ENCODE measurements at places on chromosomes 11 and 22. TPM values are rescaled to one million over a fixed set of nuclear protein-coding genes. Genes with fewer than 3 reads are reported as not detected.

DNA sequence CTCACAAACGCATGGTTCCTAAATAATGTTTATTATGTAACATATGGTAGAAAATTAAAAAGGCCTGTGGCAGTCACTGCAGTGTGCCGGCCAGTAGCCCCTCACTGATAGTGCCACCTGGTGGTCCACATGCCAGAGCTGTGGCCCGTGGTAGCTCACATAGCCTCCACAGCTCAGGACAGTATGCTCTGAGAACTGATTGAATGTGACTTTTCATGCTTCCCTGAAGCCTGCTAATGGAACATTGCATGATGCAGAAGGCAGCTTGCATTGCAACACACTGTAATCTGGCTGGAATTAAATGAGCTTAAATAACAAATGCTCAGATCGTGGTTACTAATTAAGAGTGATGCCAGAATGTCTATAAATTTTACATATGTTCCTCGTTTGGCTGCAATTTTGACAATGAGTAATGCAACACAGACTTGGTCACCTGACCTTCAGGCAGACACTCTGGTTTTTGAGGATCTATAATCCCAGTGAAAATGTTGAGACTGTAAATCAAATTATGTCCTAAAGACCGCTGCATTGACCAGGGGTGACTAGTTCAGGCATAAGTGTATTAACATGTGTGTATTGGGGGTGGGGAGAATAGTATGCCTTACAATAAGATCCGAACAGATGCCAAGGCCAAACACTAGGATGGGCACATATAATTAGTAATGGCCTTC, 566.4 kb downstream of the METTL15 start:
- H3K27ac ChIP-seq: no peak overlapping the region
- DNase-seq: peak; percentile 57
- H3K36me3 ChIP-seq: no peaks in the 10 kb centered on the region
- no peaks in the 10 kb centered on the region for H3K4me1 ChIP-seq
- H3K27me3 ChIP-seq: no peaks in the 10 kb centered on the region
- no peak overlapping the region for H3K4me3 ChIP-seq

DNA sequence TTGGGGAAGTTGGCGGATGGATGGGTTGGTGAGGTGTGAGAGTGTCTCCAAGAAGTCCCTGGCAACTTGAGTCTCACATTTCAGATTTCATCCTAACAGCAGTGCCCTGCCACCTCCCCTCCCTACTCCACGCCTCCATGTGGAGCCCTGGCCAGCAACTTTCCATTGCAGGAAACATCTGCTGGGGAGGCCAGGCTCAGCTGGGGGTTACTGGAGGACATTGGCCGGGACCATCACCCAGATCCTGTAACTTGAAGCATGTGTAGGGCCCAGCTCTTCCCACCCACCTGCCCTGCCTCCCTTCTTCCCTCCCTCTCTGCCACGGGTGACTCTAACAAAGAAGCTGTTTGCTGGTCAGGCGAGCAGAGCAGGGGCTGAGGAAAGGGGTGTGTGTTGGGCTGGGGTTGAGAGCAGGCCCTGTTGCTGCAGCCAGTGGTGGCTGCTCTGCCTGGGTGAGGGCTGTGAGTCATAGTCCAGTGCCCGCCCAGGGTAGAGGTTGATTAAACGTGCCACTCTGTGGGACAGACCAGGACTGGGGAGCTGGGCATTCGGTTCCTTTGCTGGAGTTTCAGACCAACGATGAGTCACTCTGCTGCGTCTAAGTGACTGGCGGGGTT, 64.0 kb downstream of the SCN3B start:
- H3K27ac ChIP-seq: no peak overlapping the region
- DNase-seq: peak; percentile 62
- no peak overlapping the region for H3K4me3 ChIP-seq

DNA sequence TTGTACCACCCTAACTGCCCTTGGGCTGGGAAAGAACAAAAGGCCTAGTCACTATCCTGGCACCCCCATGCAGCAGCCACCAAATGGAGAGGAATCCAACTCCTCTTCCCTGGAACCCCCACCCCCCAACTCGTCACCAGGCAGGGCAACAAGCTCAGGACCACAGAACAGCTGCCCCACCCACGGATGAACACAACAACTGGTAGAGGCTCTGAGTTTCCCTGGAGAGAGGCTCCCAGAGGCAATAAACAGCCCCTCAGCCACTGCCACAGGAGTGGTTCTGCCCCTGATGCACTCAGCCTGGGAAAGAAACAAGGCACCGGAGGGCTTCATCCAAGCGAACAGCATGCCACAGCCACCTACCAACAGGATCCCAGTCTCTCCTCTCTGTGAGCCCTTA, 778.4 kb upstream of the FAT3 start:
- DNase-seq: no peak
- H3K27ac ChIP-seq: no peak overlapping the region
- H3K27me3 ChIP-seq: no peaks in the 10 kb centered on the region

DNA sequence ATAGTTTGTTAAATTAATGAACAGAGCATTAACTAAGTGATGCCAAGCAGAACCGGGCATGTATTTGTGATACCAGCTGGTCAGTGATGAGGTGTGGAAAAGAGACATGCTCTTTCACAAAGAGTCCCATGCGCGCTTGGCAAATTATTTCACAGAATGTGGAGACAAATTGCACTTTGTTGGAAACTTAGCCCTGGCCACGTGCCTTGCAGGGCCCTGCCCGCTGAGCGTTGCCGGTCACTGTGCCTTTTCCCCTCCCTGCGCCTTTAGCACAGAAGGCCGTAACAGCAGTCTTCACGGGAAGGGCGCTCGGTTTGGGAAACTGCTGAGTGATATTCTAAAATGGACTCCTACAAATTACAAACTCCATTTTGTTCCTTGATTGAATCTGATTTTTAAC, 235.9 kb downstream of the TBC1D22A start:
- H3K4me3 ChIP-seq: no peak overlapping the region
- H3K36me3 ChIP-seq: no peaks in the 10 kb centered on the region
- no peaks in the 10 kb centered on the region for H3K27me3 ChIP-seq
- H3K27ac ChIP-seq: no peak overlapping the region
- DNase-seq: no peak
- peaks cover 7% of the 10 kb centered on the region for H3K4me1 ChIP-seq

DNA sequence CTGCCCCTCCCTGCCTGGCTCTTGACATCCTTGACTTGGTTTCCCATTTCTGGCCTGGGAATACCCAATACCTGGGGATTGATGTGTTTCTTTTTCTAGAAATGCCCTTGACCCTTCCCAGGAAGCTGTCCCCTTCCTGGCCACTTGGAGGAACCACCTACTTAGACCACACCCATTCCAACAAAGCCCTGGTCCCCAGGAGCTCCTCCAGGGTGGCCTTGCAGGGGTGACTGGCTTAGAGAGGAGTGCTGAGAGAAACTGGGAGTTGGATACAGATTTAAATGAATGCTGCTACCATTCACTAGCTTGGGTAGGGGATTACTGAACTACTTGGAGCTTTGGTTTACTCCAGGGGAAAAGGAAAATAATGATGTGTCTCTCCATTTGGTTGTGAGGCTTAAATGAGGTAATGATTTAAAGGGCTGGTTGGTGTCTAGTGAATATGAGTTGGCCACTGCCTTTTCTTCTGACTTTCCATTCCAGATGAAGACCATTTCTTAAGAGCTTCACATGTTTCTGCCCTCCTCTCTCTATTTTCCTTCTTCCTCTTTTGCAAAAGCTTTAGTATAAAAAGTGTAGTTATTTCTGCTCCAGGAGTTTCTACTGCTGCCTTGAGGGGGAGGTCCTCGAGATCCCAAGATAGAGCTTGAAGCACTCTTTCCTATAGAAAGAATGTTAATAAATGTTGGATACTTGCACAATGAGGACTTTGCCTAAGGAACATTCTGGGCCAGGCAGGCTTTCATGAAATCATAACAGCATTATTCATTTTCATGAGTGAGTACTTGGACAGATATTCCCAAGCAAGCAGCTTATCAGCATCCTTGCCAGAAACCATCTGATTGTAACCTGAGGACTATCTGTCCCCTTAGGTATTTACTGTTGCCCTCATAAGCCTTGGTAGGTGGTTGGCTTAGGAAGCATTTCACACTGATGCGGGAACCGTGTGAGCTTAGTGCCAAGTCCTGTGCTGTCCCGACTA, 22.4 kb downstream of the PANX1 start:
- peaks cover 5% of the 10 kb centered on the region for H3K4me1 ChIP-seq
- DNase-seq: no peak
- H3K36me3 ChIP-seq: no peaks in the 10 kb centered on the region
- H3K27me3 ChIP-seq: no peaks in the 10 kb centered on the region
- no peak overlapping the region for H3K27ac ChIP-seq

DNA sequence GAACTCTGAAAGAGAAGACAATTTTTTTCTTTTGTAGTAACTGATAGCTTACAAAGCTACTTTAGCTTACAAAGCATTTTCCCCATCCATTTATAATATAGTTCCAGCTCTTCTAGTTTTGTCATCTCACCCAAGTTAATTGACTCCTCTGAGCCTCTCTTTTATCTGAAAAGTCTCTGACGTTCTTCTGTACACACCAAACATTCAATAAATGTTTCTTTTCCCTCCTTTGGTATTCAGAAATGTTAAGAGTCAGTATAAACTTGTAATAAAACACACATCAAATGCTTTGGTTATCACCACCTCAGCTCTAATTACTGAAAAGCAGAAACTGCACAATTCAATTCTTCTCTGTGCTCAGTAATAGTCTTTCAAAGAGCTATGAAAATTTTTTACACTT, 5.9 kb downstream of the CCDC90B start:
- H3K36me3 ChIP-seq: peaks cover 21% of the 10 kb centered on the region
- no peak overlapping the region for H3K27ac ChIP-seq
- H3K27me3 ChIP-seq: no peaks in the 10 kb centered on the region
- DNase-seq: peak; percentile 13
- H3K4me1 ChIP-seq: peaks cover 11% of the 10 kb centered on the region

GRCh38 chr22:20282901-20283673, 15.0 kb upstream of the RTN4R start:
- H3K27me3 ChIP-seq: no peaks in the 10 kb centered on the region
- DNase-seq: no peak
- no peaks in the 10 kb centered on the region for H3K4me1 ChIP-seq

DNA sequence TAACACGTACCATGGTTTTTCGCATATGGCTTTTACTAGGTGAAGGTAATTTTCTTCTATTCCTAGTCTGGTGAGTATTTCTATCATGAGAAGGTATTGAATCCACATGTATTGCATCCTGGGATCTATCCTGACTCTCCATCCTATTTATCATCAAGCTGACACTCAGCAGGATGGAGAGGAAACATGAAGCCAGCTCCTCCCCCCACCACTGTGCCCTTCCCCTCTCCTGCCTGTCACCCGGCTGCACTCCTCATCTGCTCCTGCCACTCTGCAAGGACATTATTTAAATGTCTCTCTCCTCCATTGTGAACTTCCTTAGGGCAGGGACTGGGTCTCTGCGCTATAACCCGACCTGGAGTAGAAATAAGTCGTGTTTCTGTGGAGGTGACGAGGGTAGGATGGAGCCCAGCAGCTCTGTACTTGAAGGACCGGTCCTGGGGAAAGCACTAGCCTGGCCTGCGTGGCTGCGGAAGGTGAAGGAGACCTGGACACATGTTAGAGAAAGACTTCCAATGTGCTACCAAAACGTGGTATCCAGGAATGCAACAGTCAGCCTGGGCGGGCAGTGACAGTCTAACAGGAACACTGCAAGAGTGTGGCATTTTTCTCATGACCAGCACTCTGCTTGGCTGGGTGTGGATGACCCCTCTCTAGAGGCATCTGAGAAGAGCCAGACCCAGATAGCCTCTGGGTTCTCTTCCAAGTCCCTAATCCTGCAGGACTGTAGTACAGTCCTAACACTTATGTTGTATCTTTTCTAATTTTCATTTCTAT, 111.2 kb downstream of the MICAL3 start:
- peaks cover 89% of the 10 kb centered on the region for H3K4me1 ChIP-seq
- H3K36me3 ChIP-seq: no peaks in the 10 kb centered on the region

GRCh38 chr11:19430346-19430745, 189.6 kb upstream of the E2F8 start:
- no peaks in the 10 kb centered on the region for H3K4me1 ChIP-seq
- no peak overlapping the region for H3K4me3 ChIP-seq
- no peaks in the 10 kb centered on the region for H3K36me3 ChIP-seq

- peaks cover 5% of the 10 kb centered on the region for H3K4me1 ChIP-seq
- DNase-seq: no peak
- H3K27me3 ChIP-seq: no peaks in the 10 kb centered on the region
- no peaks in the 10 kb centered on the region for H3K36me3 ChIP-seq
These were observed 85.1 kb downstream of the KIRREL3 start for GRCh38 chr11:126915430-126915829.

- no peaks in the 10 kb centered on the region for H3K36me3 ChIP-seq
- no peaks in the 10 kb centered on the region for H3K27me3 ChIP-seq
- no peak overlapping the region for H3K4me3 ChIP-seq
- no peaks in the 10 kb centered on the region for H3K4me1 ChIP-seq
- no peak for DNase-seq
- H3K27ac ChIP-seq: no peak overlapping the region
These were observed 11.0 kb downstream of the GLB1L2 start for GRCh38 chr11:134342572-134343340.

GRCh38 chr11:112836256-112836602, 125.0 kb upstream of the NCAM1 start:
- H3K4me1 ChIP-seq: peaks cover 20% of the 10 kb centered on the region
- DNase-seq: no peak
- no peak overlapping the region for H3K4me3 ChIP-seq
- peak overlapping the region; percentile 14 for H3K27ac ChIP-seq
- no peaks in the 10 kb centered on the region for H3K27me3 ChIP-seq
- no peaks in the 10 kb centered on the region for H3K36me3 ChIP-seq

- H3K27ac ChIP-seq: no peak overlapping the region
- H3K27me3 ChIP-seq: no peaks in the 10 kb centered on the region
- no peaks in the 10 kb centered on the region for H3K36me3 ChIP-seq
- H3K4me3 ChIP-seq: no peak overlapping the region
These were observed 116.4 kb downstream of the CASP12 start for GRCh38 chr11:104781719-104782376.

DNA sequence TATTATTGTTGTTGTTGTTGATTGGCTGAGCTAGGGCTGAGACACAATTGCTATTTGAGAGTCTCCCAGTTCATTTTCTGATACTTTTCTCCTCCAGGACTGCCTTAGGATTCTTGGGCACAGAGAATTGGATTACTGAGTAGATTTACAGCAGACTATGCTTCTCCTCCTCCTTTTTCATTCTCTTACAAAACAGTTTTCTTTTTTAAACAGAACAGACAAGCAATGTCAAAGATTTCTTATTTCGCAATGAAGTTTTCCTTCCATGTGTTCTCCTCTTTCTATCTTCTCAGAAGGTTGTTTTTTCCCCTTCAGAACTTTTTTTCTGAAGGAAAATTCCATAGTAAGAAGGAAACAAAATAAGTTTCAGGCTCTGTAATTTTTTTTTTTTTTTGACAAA, 19.8 kb upstream of the TIMP3 start:
- H3K4me1 ChIP-seq: peaks cover 7% of the 10 kb centered on the region
- no peak overlapping the region for H3K4me3 ChIP-seq
- H3K36me3 ChIP-seq: no peaks in the 10 kb centered on the region
- peak; percentile 63 for DNase-seq
- no peak overlapping the region for H3K27ac ChIP-seq

The CCDC34 gene
- 21.1 TPM for total RNA-seq

The SCGB1D2 gene
- total RNA-seq: not detected

The HIC2 gene
- total RNA-seq: 34.5 TPM

The FOLR2 gene
- not detected for total RNA-seq

The PHLDA2 gene
- 1.1 TPM for total RNA-seq

The BBOX1 gene
- not detected for total RNA-seq

The MUC5AC gene
- total RNA-seq: not detected

Measured in cardiac muscle cell (in vitro differentiated cells and primary cell).